A549 treated with ZK216348 at 1 μM for 4 hours (cell line): ENCODE measurements at places on chromosomes 1 and 21. TPM values are rescaled to one million over a fixed set of nuclear protein-coding genes. Genes with fewer than 3 reads are reported as not detected.

OR10J1 gene
- not detected in 5 replicates for total RNA-seq

TMEM82 gene
- total RNA-seq, result not detected in 5 replicates

PGLYRP3 gene
- total RNA-seq, result not detected in 5 replicates

CR1L gene
- total RNA-seq, result 0.41 TPM in 1 of 5 replicates, not detected in the others

CA14 gene
- not detected in 5 replicates for total RNA-seq

CD53 gene
- total RNA-seq, result not detected in 5 replicates

IQGAP3 gene
- 12.3 to 21.4 TPM (median 19.1 TPM) in 5 replicates for total RNA-seq

TMEM51 gene
- total RNA-seq, result 29.9 to 38.0 TPM (median 35.7 TPM) in 5 replicates

PBXIP1 gene
- total RNA-seq, result 9.6 to 16.8 TPM (median 14.3 TPM) in 5 replicates

IFFO2 gene
- 6.5 to 13.5 TPM (median 12.7 TPM) in 5 replicates for total RNA-seq

TTC22 gene
- total RNA-seq, result not detected in 5 replicates

CELA3A gene
- not detected in 5 replicates for total RNA-seq
